ENCODE measurements at places on chromosomes 3 and 15.

- DNase-seq, result no peak
These were observed 30.0 kb downstream of the TARS3 start for GRCh38 chr15:101694261-101694660.

DNA sequence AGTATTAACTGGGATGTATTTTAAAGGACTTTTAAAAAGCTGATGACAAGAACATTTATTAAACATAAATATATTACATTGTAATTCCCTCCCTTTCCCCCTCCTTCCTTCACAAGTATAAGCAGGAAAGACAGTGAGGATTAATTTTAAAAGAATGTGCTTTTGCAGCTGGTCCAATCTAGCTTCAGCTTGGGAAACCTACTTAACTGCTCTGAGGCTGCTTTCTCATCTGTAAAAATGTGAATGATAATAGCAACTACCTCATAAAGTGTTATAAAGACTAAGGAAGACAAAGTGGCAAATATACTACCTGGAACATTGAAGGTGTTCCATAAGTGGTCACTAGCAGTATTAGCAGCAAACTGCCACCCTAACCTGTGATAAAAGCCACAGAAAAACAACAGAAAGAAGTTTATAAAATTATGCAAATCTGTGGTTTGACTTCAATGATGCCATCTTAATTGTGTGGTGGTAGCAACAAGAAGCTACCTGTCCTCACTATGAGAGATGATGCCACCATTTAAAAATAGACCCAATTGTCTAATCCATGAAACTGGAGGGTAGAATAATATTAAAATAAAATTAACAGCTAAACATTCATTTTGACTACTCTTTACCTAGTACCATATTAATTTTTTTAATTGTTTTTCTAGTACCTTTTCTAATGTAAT, 20.0 kb downstream of the DHX36 start:
- no peak for DNase-seq

DNA sequence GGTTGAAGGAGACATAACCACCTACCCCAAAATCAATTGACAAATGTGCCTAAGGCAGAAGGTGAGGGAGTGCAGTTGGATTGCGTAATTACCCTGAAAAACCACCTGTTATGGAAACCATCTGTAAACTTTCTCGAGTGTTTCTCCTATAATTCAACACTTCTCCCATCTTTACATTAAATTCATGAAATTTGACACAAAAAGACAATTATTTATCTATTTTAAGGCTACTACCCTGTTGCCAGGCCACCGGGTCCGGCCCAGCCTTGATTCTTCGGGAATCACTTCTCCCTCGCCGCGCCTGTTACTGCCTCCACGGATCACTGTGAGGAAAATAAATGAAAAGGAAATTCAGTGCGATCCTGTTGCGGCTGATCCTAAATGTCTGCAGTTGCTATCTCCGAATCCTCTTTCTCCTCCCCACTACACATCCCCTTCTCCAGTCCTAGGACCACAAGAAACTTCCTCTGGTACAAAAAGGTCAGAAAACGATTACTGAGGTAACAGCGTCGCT, 646 bp downstream of the IQCB1 start:
- DNase-seq, result peak; percentile 36

DNA sequence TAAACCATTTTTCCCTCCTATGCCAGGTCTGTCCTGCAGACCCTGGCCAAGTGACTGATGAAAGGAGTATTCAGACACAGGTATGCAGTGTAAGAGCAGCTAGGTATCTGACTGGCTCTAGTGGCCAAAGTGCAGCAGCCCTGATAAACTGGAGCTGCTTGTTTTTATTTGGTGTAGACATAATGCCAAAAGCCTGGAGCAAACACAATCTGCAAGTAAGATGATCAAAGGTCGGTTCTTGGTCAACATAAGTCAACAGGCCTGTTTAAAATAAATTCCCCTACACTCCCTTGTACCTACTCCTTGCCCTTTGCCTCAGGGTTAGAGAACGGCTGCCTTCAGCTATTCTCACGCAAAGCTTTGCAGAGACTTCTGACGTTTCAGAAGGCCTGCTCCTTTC, 1003.1 kb downstream of the ZPLD1 start:
- no peak for DNase-seq

DNA sequence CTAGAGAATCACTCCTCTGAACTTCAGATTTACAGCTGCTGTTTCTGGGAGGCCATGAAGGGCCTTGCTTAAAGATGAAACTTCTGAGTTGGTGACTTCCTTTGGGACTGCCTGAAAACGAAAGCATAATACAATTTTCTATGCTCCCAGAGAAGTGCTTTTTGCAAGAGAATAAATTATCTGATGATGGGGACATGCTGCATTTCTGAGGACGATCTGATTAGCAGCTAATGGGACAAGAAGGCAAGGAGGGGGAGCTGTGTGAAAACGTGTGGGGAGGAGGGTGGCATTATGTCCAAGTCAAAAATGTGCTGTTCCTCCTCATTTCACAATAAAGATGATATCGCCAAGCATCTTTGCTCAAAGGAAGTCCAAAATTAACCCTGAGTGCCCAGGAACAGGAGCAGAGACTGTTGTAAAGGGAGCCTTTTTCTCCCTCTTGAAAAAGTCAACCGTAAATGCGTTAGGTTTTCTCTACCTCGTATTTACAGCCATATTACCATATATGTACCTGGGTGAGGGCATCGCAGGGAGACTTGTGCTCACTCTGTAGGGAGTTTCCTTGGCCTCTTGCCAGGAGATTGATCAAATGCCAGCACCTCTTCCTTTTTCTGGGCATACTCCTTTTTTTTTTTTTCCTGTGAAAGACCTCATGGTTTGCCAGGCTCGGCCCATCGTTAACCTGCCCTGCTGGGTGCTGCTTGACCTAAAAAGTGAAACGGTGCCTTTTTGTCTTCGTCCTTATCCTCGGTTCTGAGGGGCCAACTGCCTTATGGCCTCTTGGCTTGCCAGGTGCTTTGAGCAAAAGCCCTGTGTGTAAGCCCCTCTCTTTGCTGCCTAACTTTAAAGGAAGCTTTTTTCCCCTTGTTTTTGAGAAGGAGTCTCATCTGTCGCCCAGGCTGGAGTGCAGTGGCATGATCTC, 11.5 kb downstream of the ITPR1 start:
- DNase-seq, result no peak
